Mammary microvascular endothelial cell (primary cell): ENCODE measurements at places on chromosomes 12 and 14. TPM values are rescaled to one million over a fixed set of nuclear protein-coding genes. Genes with fewer than 3 reads are reported as not detected.

The AHNAK2 gene
- 54.2 and 65.5 TPM in 2 replicates for total RNA-seq

The ACOT6 gene
- not detected in 2 replicates for total RNA-seq

The TRAFD1 gene
- total RNA-seq: 24.6 and 28.4 TPM in 2 replicates

The IAPP gene
- not detected in 2 replicates for total RNA-seq

The CCDC85C gene
- 23.6 and 28.2 TPM in 2 replicates for total RNA-seq

The TSHR gene
- not detected in 2 replicates for total RNA-seq

The C3AR1 gene
- 0.20 and 0.30 TPM in 2 replicates for total RNA-seq

The POTEG gene
- total RNA-seq: not detected in 2 replicates

The OAS3 gene
- total RNA-seq: 94.5 and 102 TPM in 2 replicates

The RPS6KA5 gene
- 0.79 and 1.00 TPM in 2 replicates for total RNA-seq

The AREL1 gene
- total RNA-seq: 16.8 and 24.5 TPM in 2 replicates

The KLHL33 gene
- 0.34 TPM in 1 of 2 replicates, not detected in the other for total RNA-seq

The NDRG2 gene
- total RNA-seq: 0.69 TPM in 1 of 2 replicates, not detected in the other

The CFAP73 gene
- total RNA-seq: not detected in 2 replicates

The OAS1 gene
- 46.4 and 51.1 TPM in 2 replicates for total RNA-seq

The KRT6A gene
- total RNA-seq: not detected in 2 replicates

The FOXG1 gene
- under 0.01 TPM in 1 of 2 replicates, not detected in the other for total RNA-seq

The NEUROD4 gene
- total RNA-seq: not detected in 2 replicates

The PGF gene
- total RNA-seq: 92.6 and 124 TPM in 2 replicates

The BRI3BP gene
- 5.2 and 6.9 TPM in 2 replicates for total RNA-seq

The ZC2HC1C gene
- 0.89 and 1.3 TPM in 2 replicates for total RNA-seq

The XPOT gene
- 48.9 and 52.0 TPM in 2 replicates for total RNA-seq
